Activated naive CD4-positive, alpha-beta T cell (primary cell): ENCODE measurements at places on chromosomes 6 and 20.

DNA sequence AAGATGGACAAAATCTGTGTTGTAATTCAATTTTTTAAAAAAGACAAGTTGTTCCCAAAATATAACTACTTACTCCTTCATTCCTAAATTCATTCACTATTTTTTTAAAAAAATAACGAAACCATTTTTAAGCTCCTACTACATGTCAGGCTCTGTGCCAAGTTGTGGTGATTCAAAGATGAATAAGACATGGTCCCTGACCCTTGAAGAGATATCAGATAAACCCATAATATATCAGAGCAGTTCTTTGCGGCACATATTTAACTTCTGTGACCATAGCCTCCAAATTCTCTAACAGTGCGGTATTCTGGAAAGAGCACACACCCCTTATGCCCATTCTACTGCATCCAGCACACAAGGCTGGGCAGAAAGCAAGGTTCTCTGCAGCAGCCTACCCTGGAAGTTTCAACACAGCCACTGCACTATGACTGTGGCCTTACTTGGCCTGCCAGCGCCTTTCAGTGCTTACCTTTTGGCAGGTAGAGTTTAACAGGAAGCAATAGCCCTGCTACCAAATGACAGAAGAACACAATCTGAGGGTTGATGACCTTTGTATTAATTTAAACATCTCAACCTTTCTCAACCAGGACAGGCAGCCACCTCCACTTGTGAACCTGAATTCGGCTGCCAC is 406.5 kb downstream of the BTBD9 start:
- no peak for DNase-seq

- DNase-seq = no peak
Measured at GRCh38 chr6:111057074-111057752, 30.1 kb upstream of the SLC16A10 start.

DNA sequence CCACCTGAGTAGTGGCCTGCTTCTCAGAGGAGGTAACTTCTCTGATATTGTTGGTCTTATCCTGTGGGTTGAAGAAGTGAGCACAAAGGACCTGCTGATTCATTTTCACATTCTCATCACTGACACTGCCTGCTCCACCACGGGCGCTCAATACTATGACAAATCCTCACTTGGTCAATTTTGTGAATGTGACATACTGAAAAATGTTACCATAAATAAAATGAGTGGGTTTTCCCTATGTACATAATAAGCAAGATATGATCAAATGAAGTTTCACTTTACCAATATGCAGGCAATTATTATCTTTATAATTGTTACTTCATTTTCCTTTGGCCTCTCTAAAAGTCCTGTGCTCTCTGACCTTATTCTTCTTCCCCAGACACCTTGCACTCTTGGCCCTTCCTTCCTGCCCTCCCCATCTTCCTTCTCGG is 71.5 kb upstream of the RIPOR2 start:
- DNase-seq = no peak

- DNase-seq = no peak
Measured at GRCh38 chr6:76381612-76382011, 309.1 kb upstream of the IMPG1 start.

DNA sequence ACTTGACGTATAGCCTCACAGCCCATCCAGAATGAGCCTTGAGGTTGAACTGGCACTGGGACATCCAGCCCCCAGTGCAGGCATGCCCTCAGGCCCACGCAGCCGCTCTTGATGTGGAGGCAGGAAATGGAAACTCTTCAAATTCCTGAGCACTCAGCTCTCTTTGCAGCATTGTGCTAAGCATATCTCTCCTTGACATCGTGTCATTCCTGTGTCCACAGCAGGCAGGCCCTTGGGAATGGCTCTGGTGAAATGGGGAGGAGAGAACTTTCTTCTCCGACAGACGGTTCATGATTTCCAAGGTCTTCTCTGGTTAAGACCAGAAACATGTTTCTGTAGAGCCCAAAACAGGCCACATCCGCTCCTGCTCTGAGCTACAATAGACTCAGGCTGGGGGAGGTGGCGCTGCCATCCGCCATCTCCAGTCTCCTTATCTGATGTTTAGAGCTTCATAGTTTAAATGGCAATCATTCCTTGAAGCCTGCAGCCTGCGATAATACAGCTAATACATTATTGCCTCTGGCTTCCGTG is 248.8 kb downstream of the CDH4 start:
- DNase-seq = no peak

- no peak for DNase-seq
Measured at GRCh38 chr20:32168184-32168910, 39.2 kb downstream of the PLAGL2 start.

DNA sequence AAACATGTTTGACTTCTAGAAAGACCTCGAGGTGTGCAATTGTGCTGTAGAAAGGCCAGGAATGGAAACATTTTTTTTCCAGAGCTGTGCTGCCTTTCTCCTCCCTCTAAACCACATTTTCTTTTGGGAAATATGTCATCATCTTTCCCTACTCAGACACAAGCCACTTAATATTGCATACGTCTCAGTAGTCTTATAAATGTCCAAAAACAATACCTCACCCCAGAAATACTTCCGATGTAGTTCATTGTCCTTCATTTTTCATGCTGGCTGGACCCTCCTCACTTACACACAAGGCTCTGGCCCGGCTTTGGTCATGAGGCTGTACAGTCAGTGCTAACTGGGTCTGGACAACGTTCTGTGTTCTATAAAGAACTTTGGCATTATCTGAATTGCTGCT is 126.4 kb downstream of the SCML4 start:
- no peak for DNase-seq

DNA sequence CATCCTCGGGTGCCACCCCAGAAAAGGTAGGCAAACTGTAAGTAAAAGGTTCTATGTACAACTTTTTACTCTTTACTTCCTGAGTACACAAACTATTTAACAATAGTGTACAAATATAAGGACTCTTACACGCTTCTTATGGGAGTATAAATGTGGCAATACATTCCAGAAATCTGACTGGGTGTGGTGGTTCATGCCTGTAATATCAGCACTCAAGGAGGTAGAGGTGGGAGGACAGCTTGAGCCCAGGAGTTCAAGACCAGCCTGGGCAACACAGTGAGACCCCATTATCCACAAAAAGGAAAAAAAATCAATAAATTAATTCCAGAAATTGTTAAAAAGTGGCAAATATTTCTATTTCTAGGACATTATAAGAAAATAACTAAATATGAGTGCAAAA is 48.9 kb downstream of the PIGU start:
- DNase-seq = no peak

DNA sequence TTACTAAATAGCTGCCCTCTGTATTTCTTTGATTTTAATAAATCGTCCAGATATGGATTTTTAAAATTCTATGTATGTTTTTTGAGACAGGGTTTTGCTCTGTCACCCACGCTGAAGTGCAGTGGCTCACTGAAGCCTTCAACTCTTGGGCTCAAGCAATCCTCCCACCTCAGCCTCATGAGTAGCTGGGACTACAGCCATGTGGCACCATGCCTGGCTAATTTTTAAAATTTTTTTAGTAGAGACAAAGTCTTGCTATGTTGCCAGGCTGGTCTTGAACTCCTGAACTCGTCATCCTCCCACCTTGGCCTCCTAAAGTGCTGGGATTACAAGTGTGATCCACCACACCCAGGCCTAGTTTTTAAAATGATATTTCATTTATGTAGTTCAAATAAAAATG is 47.4 kb upstream of the DDR1 start:
- DNase-seq = no peak

DNA sequence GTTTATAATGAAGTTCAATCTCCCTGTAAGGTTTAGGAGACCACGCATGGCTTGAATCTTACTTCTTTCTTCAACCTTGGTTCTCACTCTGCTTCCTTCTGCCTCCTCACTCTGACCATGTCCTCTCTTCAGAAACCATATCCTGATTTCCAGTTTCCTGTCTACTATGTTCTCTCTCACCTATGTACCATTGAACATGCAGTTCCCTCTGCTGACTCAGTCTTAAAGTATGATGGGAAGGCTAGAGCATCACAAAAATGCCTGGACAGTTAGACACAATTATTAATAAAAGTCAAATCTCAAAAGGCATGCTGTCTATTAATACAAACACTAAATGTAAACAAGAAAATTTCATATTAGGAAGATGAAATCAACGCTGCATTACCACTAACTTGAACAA is 151.6 kb downstream of the PRKN start:
- no peak for DNase-seq

GRCh38 chr6:63504777-63505384 is 67.4 kb upstream of the LOC128125822 start:
- no peak for DNase-seq

GRCh38 chr20:51480507-51481270 is 61.8 kb downstream of the NFATC2 start:
- DNase-seq = no peak

- no peak for DNase-seq
Measured at GRCh38 chr6:81534934-81535465, 217.5 kb downstream of the TENT5A start.

GRCh38 chr6:167700199-167700598 is 126.5 kb upstream of the AFDN start:
- no peak for DNase-seq

- DNase-seq = no peak
Measured at GRCh38 chr6:113750151-113750855, 106.8 kb upstream of the MARCKS start.

- DNase-seq = no peak
Measured at GRCh38 chr6:72376736-72377135, 245.1 kb upstream of the KCNQ5 start.

DNA sequence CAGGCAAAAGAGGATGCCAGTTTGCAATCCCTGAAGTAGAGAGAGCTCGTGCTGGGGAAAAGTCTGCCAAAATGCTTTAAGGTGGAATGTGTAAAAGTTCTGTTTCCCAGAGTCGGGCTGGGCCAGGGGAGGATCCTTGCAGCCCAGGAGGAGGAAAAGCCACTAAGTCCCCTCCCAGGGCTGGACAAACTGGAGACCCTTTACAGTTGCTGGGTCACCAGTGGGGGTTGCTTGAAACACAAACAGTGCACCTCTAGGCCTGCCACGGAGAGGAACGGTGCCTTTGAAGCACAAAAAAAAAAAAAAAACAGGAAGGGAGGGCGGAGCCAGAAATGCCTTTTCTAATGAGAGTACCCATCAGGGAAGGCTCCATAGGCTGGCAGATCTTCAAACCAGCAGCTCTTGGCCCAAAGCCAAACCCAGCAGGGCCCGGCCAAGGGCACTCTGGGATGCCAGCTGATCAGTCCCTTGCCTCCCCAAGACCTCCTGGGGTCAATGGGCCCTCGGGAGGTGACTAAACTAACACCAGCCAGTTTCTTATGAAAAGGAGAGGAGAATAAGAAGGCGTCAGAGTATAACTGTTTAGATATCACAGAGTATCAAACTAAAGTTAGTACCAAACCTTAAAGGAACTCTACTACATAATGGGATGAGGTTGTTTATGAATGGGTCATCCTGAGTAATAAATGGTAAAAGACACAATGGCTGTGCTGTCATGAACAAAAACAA is 23.7 kb downstream of the HLA-A start:
- DNase-seq = no peak

GRCh38 chr20:41553142-41553879 is 64.9 kb downstream of the CHD6 start:
- no peak for DNase-seq

- no peak for DNase-seq
Measured at GRCh38 chr20:23782366-23782983, 31.7 kb upstream of the CST1 start.

DNA sequence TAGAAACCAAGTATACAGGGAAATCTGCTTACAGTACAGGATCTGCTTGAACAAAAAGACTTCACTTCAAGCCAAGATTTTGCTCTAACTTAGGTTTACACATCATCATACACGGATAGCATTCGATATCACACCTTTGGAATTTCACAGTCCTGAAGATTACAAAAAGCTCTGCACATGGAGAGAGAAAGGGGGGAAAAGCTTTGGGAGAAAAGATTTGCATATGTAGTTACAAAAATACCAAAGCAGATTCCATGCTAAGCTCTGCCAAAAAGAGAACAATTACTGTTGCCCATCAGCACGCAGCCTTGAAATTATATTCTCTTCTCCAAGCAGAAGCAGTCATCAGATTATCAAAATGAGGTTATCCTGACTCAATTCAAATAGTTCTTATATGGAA is 62.0 kb downstream of the HIVEP2 start:
- DNase-seq = no peak

DNA sequence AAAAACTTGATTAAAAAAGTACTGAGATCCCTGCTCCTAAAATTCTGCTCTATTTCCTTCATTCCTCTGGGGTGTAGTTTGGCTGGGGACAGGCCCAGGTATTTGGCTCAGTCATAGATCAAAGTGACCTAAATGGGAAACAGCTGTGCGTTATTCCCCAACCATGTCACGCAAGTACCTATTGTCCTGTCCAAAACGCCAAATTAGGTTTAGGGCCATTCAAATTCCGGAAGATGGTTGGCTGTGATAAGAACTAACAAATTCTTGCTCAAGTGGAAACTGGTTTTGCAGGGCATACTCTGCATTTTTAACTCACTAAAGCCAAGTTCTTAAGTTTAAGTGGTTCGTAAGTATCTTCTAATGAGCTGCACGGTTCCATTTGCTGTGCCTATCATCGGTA is 147.6 kb upstream of the TMEM170B start:
- no peak for DNase-seq

GRCh38 chr6:51302431-51302830 is 483.8 kb downstream of the TFAP2B start:
- DNase-seq = no peak

DNA sequence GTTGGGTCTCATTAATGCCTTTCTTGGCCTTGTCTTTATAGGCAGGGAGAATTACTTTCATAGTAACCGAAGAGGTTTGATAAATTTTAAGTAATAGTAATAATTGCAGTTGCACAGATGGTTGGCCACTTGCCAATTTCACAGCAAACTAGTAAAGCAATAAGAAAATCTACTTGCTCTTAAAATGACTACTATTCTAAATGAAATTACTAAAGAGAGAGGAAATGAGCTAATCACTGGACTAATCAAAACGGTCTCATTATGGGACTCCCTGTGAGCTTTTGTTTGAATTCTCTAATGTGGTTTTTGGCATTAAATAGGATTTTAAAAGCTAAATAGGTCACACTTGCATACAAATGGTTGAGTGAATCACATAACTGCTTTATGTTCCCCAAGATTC is 227.4 kb upstream of the PLN start:
- DNase-seq = no peak

DNA sequence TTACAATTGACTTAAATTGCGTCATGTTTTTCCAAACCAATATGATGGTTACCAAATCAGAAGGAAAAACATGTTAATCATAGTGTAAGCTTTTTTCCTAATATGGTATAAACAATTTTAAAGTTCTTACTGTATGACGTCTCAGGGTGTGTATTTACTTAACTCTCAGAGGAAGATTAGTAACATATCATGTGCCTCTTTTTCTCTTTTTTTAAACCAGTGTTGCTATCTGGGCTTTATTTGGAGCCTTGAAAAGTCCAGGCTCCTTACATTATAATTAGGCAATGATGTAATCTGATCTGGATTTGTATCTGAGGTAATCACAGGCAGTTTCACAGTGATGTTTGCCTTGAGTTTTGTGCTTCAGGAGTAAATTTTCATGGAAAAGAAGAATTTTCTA is 20.4 kb upstream of the RAB23 start:
- no peak for DNase-seq

GRCh38 chr20:49318091-49318429 is 40.2 kb upstream of the ZNFX1 start:
- no peak for DNase-seq

- DNase-seq = no peak
Measured at GRCh38 chr20:24781418-24781980, 167.6 kb upstream of the CST7 start.

GRCh38 chr6:46048646-46049297 is 33.1 kb upstream of the CLIC5 start:
- DNase-seq = no peak

GRCh38 chr6:11766589-11767450 is 11.8 kb downstream of the ADTRP start:
- DNase-seq = no peak
